ENCODE measurements at places on chromosomes 3 and 15. TPM values are rescaled to one million over a fixed set of nuclear protein-coding genes. Genes with fewer than 3 reads are reported as not detected.

GABRR3 gene
- not detected for total RNA-seq

LRRC31 gene
- 0.48 TPM for total RNA-seq

VGLL4 gene
- total RNA-seq = 25.1 TPM

SLC9A9 gene
- total RNA-seq = not detected

FSTL1 gene
- 0.08 TPM for total RNA-seq

ALDH1A3 gene
- total RNA-seq = 21.0 TPM

GRCh38 chr3:4814305-4814903, 164.8 kb upstream of the BHLHE40 start:
- DNase-seq = no peak

GRCh38 chr3:177084616-177085015, 112.7 kb downstream of the TBL1XR1 start:
- no peak for DNase-seq

DNA sequence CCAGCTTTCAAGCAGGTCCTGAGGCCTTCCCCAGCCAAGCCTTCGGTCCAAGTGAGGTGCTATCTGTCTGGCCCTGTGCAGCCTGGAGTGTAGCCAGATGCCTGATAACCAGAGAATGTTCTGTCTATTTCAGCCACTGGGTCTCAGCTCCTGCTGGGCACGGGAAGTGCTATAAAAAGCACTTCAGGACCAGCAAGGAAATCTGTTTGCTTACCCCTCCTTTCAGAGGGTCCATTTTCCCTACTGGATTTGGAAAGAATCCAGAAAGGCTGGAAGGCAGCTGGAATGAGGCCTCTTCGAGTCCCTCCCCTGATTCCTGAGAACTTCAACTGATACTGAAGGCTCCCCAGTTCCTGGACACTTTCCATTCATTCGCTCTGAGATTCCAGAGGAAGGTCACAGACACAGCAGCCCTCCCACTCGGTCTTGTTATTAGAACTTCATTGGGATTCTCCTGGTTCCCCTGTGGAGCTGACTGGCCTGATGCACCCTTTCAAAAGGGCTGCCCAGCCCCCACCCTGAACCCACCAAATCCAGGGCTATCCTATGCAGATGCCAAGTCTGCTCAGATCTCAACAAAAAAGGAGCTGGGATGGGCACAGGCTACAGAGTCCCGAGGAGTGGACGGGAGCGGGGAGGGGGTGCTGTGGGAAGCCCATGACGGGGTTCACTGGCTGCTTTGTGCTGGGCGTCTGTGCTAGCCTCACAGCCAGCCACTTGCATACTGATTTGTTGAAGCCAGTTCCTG, 70.4 kb downstream of the UMPS start:
- no peak for DNase-seq

GRCh38 chr3:182920515-182921084, 59.7 kb downstream of the DCUN1D1 start:
- DNase-seq = peak; percentile 16

DNA sequence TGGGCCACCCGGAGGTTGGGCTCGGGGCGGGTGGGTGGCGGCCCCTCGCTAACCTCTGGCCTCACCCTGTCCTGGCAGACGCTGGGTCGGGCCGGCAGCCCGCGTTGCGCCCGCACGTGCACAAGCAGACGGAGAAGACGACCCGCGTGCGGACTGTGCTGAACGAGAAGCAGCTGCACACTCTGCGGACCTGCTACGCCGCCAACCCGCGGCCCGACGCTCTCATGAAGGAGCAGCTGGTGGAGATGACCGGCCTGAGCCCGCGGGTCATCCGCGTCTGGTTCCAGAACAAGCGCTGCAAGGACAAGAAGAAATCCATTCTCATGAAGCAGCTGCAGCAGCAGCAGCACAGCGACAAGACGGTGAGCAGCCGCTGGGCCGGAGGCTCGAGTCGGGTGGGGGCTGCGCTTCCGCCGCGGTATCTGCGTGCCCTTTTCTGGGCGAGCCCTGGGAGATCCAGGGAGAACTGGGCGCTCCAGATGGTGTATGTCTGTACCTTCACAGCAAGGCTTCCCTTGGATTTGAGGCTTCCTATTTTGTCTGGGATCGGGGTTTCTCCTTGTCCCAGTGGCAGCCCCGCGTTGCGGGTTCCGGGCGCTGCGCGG, 3.7 kb downstream of the ISL2 start:
- peak; percentile 45 for DNase-seq

GRCh38 chr3:38616111-38616510, 33.4 kb downstream of the SCN5A start:
- no peak for DNase-seq

DNA sequence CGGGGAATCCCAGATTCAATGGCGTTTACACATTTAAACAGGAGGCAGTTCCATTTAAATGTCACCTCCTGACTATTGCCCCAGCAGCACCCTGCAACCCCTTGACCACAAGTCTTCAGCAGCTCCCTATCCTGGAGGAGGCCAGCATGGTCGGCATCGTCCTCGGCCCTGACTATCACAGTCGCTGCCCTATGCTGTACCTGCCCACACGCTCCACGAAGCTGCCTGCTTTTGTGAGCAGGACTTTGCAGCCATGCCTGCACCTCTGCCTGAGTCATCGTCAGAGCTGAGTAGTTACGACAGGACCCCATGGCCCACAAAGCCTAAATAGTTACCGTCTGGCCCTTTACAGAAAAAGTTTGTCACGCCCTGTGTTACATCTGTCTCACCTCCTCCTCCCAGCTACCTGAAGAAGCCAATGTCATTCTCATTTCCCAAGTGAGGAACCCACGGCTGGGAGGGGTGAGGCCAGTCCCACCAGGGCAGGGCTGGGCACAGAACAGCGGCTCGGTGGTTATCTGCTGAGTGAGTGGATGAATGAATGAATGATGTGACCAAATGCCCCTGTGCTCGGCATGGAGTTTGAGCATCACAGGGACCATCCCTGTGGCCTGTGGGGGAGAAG, 47.8 kb upstream of the IQSEC1 start:
- DNase-seq = no peak

- no peak for DNase-seq
Measured at GRCh38 chr3:129705274-129705673, 98.8 kb upstream of the PLXND1 start.

- DNase-seq = no peak
Measured at GRCh38 chr15:99951511-99951910, 218.3 kb upstream of the LYSMD4 start.

DNA sequence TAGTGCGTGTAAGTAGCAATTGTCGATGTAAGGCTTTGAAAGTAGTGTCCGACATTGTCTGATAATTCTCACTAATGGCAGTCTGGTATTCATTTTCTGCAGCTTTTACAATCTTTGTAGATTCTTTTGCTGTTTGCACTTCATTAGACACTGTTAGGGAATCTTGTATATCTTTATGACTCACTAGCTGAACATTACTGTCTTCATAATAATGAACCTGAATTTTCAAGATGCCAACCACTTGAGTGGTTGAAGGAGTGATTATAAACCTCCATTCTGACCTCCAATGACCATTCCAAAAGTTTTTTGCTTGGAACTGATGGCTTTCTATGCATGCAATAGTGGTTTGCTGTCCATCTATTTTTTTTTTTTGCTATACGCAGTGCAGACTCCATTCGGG, 76.4 kb upstream of the MFGE8 start:
- no peak for DNase-seq

DNA sequence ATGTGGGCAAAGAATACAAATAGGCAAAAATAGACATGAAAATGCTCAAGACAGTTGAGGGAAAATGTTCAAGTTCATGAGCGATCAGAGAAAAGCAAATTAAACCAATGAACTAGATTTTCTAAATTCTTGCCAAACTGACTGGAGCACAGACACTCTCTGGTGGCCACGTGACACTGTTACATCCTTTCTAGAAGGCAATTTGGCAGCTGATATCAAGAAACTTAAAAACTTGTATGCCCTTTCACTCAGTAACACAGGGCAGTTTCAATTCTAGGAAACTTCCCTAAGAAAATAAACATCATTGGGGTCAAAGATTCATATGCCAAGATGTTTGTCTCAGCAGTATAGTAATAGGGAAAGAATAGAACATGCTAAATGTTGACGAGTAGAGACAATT, 52.2 kb downstream of the ABHD5 start:
- no peak for DNase-seq

GRCh38 chr3:148203297-148204010, 494.2 kb upstream of the AGTR1 start:
- no peak for DNase-seq

Measured in HT-29 (cell line).